ENCODE measurements at places on chromosomes 12 and 14.

GRCh38 chr12:108995370-108995992, 25.4 kb downstream of the SVOP start:
- no peak for DNase-seq

- peak; percentile 59 for DNase-seq
Measured at GRCh38 chr12:8914716-8915526, 612 bp downstream of the PHC1 start.

- peak; percentile 13 for DNase-seq
Measured at GRCh38 chr14:77458249-77458950, 507 bp downstream of the AHSA1 start.

DNA sequence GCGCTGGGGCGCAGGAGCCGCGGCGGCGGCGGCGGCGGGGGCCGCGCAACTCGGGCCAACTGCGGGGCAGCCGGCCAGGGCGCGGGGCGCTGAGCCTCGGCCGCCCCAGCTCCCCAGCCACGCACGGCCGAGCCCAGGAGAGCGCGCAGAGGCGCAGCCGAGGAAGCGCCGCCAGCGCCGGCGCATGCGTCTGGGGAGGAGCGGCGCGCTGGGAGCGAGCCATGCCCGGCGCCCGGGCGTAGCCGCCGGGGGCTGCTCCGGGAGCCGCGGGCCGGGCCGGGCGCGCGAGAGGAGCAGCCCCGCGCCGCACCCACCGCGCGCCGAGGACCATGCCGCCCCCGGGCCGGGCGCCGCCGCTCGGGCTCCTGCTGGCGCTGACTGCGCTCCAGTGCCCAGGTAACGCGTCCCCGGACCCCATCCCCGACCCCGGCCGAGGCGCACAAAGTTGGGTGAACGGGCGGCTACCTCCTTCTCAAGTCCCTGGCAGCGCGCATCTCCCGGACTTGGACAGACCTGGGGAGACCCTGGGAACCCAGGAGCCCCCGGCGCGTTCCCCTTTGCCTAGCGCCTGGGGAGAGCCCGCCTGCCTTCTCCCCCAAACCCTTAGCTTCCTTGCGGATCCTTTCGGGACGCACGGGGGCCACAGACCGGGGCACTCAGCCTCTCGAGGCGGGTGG, 121.4 kb downstream of the AACS start:
- DNase-seq: no peak

- DNase-seq: no peak
Measured at GRCh38 chr14:28157887-28158791, 608.4 kb upstream of the FOXG1 start.

- DNase-seq: peak; percentile 18
Measured at GRCh38 chr12:22333713-22334409, 646 bp downstream of the ST8SIA1 start.

DNA sequence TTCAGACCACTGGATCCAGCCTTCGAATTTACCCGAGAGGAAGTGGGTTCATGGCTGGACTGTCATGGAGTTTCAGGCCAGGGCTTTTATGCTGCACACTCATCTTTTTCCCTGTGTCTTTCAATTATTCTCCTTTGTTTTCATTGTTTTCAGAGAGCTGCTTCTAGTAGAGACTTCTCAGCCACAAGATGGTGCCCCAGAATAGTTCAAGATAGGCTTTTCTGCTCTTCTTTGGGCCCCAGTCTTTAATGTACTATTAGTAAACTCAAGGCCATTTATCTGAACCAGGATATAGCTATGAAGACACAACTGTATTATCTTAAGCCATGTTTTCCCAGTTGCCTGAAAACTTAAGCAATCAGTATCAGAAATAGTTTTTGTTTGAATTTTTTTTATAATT, 30.4 kb upstream of the PSMA6 start:
- peak; percentile 19 for DNase-seq

GRCh38 chr12:68007033-68007432, 17.8 kb downstream of the IFNG-AS1 start:
- no peak for DNase-seq

GRCh38 chr12:116547955-116548501, 11.2 kb upstream of the MAP1LC3B2 start:
- DNase-seq: no peak

DNA sequence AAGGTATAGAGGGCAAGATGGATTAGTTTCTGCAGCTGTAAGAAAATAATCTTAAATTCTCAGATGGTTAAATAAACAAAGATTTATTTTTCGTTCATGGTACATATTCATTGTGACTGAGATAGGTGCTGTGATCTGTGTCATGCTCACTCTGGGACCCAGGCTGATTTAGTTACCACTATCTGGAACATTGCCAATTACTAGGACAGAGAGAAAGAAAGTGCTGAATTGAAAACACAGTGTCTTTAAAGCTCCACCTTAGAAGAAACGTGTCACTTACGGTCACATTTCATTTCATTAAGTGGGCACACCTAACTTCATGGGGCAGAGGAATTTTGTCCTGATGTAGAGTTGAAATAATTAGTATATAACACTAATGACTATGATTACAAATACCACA, 430.0 kb downstream of the CCDC91 start:
- no peak for DNase-seq

GRCh38 chr12:121112496-121112895, 20.2 kb upstream of the P2RX7 start:
- no peak for DNase-seq

DNA sequence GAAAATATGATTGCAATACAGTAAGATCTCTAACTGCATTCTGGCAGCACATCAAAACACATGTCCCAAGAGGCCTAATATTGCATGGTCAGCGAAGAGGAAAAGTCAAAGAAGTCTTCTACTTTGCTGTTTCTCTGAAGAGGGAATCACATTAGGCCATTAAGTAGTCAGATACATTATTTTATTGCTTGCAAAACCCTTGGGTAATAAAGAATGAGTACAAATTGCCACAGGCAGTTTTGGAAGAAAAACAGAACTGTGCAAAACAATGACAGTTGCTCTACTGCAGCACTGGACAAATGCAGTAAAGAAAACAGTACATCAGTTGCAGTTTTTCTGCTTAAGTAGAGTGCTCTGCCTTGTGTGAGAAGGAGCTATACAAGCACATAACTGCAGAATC, 211.9 kb downstream of the MED13L start:
- no peak for DNase-seq

DNA sequence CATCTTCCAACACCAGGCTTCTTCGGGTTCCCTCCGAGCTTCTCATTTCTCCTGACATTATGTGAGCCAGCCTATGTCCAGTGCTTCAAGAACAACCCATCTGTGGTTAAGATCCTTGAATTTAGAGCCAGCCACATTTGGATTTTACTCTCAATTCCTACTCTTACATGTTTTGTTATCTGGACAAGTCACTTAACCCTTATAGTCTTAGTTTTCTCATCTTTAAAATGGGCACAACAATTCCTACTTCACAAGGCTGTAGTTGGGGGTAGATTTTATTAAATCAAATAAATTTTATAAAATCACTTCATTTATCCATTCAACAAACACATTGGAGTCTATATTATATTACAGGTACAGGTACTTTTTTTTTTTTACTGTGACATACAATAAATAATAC, 105.5 kb upstream of the SLC38A2 start:
- no peak for DNase-seq

- no peak for DNase-seq
Measured at GRCh38 chr12:69059465-69060457, 126.8 kb upstream of the CPM start.

- no peak for DNase-seq
Measured at GRCh38 chr12:102645968-102646367, 165.6 kb upstream of the IGF1 start.

DNA sequence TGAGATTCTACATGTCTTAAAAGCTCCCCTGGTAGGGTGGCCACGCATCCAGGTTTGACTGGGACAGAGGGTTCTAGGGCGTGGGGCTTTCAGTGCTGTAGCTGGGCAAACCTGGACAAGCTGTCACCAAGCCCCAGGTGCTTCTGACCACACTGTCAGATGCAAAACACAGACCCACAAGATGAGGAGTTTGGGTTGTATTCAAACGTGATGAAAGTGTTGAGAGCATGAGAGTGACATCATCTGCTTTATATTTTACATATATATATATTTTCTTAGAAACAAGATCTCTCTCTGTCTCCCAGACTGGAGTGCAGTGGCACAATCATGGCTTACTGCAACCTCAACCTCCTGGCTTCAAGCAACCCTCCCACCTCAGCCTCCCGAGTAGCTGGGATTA, 210.1 kb downstream of the DPF3 start:
- DNase-seq: no peak

GRCh38 chr14:105465209-105466031, 9.2 kb upstream of the CRIP2 start:
- DNase-seq: no peak

- no peak for DNase-seq
Measured at GRCh38 chr12:67802731-67803130, 154.2 kb downstream of the DYRK2 start.

DNA sequence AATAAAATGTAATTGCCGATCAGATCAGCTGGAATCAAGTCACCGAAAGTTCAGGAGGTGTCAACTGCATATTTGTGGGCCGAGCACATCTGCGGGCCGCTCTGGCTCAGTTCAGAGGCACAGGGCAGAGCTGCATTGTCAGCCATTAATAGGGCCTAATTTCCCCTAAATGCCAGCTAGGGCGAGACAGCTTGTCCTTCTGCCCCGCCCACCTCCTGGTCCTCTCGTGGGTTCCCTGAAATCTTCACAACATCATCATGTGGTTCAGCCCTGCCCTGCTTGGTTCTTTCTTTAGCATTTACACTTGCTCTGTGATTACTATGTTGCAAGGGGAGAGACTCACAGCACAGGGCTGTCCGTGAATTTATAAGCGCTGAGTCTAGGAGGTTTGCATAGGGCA, 148.9 kb downstream of the CHST11 start:
- DNase-seq: no peak

DNA sequence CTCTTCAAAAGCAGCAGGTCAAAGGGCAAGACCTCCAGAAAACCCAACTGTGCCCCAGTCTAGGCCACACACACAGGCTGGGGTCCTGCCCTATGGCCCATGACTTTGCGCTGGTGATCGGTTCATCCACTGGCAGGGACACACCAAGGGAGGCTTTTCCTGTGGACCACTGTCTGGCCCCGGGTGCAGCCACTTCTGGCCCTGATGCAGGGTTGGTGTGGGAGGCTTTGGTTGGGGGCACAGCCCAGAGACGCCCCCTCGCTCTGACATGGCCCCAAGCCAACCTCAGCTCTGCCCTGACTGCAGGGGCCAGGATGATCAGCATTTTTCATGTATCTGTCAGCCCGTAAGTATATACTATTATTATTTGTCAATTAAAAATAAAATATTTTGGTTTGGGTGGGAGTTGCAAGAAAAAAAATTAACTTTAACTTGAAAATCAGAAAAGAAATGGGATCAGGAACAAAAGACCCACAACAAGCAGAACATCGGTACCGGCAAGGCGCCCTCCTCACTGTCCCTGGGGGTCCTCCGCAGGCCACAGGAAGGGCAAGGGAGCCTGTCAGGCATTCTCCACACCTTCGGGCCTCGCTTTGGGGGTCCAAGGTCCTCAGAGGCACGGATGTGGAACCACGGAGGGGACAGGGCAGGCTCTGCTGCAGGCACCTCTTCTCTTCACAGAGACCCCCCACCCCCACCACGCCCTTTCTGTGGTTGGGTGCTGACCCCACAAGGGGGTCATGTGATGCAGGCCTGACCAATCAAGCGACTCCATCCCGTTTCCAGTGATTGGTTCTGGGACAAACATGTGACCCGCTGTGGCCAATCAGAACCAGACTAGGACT, 181.5 kb upstream of the SFSWAP start:
- DNase-seq: no peak
